Choroid plexus epithelial cell (primary cell): ENCODE measurements at places on chromosomes 2 and 18.

GRCh38 chr2:157627594-157628476 lies 829 bp downstream of the ACVR1C start:
- peak; percentile 6 for DNase-seq

DNA sequence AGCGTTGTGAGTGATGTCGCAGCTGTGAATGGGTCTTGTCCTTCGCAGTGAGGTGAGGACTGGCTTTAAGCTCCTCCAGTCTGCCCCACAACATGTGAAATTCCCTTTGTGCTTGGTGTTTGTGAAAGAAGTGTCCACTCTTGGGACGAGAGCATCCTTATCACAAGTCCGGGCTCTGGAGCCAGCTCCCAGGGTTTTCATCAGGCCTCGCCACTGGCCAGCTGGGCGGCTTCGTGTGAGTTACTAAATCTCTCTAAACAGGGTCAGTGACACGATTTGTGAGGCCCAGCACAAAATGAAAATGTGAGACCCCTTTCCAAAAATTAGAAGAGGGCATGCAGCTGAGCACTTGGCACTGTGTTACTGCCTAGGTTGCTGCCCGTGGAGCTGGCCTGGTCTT lies 115.9 kb downstream of the VAPA start:
- no peak for DNase-seq

DNA sequence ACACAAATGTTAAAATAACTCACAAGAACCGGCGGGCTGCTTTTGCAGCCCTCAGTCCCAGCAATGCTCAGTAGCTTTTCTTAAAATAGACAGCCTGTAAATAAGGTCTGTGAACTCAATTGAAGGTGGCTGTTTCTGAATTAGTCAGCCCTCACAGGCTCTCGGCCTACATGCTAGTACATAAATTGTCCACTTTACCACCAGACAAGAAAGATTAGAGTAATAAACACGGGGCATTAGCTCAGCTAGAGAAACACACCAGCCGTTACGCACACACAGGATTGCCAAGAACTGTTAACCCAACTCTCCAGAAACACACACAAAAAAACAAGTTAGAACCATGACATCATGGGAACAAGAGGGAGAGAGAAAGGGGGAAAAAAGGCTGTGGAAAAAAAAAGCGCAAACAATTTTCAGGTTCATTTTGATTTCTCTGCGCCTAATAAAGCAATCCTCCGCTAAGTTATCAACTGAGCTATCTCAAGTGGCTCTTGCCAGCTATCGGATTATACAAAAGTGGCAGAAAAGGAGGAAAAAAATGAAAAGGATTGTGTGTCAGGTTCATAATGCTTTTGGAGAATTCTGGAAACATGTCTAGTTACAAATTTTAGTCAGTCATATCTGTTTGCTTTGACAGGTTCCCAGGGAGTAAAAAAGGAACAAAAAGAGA lies 89.1 kb downstream of the ZEB2 start:
- DNase-seq = peak; percentile 51

DNA sequence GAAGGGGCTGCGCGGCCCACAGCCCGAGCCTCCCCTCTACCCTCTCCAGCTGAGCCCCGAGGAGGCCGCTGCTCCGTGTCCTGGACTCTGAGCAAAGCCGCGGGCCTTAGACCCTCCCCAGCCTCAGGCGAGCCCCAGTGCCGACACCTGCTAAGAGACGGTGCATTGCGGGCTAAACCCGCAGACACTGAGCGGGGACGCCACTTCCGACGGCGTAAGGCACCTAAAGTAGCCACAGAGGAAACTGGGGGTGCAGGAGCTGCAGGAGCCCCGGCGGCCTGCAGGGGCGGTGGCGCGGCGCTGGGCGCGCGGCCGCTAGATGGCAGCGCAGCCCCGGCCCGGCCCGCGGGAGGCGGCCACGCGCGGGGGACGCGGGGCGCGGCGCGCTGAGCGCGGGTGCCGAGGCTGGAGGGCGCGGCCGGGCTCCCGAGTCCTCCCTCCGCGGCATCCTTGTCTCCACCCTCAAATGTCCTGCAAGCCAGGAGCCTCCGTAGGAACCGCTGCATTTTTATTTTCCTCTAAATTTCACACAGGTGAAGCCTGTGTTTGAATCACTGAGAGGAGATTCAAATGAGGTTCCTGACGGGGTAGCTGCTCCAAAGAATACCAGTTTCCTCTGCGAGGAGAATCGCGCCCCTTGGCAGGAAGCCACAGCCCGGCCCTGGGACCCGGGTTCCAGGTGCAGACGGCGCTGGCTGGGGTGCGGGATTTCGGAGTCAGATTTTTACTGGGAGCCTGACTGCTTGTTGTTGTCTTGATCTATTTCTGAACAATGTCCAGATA lies 650.5 kb downstream of the GALR1 start:
- peak; percentile 47 for DNase-seq
